ENCODE measurements at places on chromosomes 5 and 9. TPM values are rescaled to one million over a fixed set of nuclear protein-coding genes. Genes with fewer than 3 reads are reported as not detected.

DNA sequence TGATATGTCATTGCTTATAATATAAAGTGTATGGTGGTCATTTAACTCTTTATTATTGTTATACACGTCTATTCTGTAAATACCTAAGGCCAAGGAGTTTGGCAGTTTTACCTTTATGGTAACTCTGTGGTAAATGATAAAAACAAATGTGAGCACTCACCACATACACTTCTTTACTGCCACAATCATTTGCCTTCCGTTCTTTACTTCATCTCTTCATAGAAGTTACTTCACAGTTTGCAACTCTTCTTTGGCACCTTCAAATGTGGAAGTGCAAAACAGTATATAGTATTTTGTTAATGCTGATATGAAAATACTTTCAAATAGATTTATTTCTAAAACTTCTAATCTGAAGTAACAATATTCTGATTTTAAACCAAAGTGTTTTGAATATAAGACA, 4.4 kb upstream of the MEF2C start:
- DNase-seq: no peak
- H3K4me1 ChIP-seq: peaks cover 5% of the 10 kb centered on the region
- no peak overlapping the region for H3K4me3 ChIP-seq

The GARIN3 gene
- total RNA-seq: not detected

DNA sequence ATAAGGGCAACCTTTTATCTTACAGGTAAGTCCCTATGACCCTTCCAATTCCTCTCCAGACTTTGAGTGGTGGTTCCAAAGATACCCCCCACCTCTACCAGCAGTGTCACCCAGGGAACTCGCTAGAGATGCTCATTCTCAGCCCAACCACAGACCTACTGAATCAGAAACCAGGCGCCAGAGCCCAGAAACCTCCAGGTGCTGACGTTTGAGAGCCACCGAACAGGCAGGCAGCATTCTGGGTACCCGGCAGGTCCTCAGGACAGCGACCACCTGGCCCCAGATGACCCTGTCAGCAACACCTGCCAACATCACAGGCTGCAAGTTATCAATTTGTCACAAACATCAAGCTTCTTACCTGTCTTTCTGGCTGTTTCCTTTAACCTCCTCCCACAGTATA, 19.5 kb downstream of the RAPGEF1 start:
- H3K4me3 ChIP-seq: no peak overlapping the region
- DNase-seq: no peak
- no peak overlapping the region for H3K27ac ChIP-seq
- H3K4me1 ChIP-seq: peaks cover 51% of the 10 kb centered on the region
- H3K27me3 ChIP-seq: no peaks in the 10 kb centered on the region

- no peak overlapping the region for H3K4me3 ChIP-seq
- H3K36me3 ChIP-seq: no peaks in the 10 kb centered on the region
- H3K27ac ChIP-seq: no peak overlapping the region
- DNase-seq: no peak
- no peaks in the 10 kb centered on the region for H3K4me1 ChIP-seq
These were observed 494.9 kb upstream of the MEF2C start for GRCh38 chr5:89377767-89378455.

DNA sequence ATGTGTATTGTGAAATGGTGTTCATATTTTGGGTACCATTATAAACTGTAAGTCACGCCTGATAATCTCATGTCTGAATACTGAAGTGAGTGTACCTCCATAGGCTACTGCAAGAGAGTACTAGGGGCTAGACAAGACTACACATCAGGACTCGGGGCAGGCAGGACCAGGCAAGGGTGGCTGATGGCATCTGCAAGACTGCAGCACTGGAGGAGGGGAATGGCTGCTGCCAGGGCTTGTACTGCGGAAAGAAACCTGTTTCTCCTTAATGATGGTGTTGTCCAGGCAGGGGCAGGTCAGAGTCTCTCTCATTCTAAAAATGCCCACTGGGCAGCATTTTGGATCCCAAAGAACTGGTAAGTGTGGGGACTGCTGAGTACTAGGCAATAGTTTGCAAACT, 172.5 kb downstream of the RAB3C start:
- H3K4me1 ChIP-seq: no peaks in the 10 kb centered on the region
- DNase-seq: no peak
- H3K27me3 ChIP-seq: no peaks in the 10 kb centered on the region
- H3K36me3 ChIP-seq: no peaks in the 10 kb centered on the region
- H3K4me3 ChIP-seq: no peak overlapping the region
